ENCODE measurements at places on chromosomes 6 and 20.

- no peak for DNase-seq
Observed at GRCh38 chr6:14228571-14228970, 111.0 kb downstream of the CD83 start.

GRCh38 chr6:169783971-169784820, 32.8 kb downstream of the ERMARD start:
- DNase-seq = no peak

- no peak for DNase-seq
Observed at GRCh38 chr6:37396571-37397180, 36.3 kb upstream of the CMTR1 start.

DNA sequence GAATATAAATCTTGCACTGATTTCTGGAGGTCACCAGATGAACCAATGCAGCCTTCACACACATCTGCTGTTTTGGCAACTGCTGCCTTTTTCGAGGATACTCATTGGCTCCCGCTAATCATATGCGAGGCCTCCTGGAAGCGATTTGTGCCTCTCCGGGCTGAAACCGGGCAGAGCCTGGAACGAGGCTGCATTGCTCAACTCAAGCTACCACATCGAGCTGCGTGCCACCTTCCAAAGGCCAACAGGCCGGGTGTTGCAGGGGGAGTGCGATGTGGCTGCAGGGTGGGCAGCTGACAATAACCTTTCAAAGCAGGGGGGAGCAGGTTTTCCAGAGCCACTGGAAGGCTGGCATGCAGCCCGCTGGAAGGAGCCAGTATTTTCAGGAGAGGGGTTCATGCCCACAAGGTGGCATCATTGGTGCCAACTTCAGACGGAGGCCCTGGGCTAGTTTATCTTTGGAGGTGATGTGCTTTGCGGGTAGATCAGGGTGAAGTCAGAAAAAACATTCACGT, 122.6 kb upstream of the IFNGR1 start:
- DNase-seq = no peak

GRCh38 chr20:4020256-4020655, 4.9 kb upstream of the RNF24 start:
- no peak for DNase-seq

DNA sequence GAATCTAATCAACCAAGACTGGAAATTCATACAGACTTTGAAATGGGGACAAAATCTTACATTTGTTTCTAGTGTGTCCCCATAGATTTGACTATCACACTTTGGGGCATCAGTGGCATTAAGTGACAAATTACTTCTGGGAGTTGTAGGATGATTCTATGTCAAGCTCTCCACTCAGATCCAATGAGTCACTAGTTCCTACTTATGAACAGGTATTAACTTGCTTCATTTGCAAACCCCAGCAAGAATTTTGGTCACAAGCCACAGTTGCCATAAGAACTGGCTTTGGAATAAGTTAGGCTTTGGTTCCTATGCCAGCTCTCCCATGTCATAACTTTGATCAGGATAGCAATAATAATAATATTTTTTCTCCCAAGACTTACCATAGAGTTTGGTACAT, 77.6 kb upstream of the PTPRK start:
- no peak for DNase-seq

All from progenitor cell of endocrine pancreas (in vitro differentiated cells).